Right atrium auricular region (tissue), 2 donors: ENCODE measurements at places on chromosomes 13 and 19.

GRCh38 chr13:48297131-48297786 is 6.3 kb upstream of the RB1 start:
- DNase-seq, result no peak

DNA sequence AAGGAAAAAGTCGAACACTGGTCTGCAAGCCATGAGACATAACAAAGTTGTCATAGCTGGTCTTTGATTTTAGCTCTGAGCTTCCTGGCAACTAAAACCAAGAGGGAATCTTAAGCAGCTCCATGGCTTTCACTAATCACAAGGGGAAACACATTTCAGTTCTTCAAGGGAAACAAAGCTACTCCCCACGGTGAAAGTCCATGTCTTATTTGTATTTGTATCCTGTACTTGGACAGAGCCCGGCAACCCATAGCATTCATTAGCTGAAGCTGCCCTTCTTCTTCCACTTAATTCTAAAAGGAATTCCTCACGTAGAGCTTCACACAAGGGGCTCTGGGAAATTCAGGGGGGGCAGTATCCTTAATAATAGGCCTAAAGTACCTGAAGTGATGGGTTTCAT is 128.9 kb downstream of the RGCC start:
- no peak for DNase-seq

DNA sequence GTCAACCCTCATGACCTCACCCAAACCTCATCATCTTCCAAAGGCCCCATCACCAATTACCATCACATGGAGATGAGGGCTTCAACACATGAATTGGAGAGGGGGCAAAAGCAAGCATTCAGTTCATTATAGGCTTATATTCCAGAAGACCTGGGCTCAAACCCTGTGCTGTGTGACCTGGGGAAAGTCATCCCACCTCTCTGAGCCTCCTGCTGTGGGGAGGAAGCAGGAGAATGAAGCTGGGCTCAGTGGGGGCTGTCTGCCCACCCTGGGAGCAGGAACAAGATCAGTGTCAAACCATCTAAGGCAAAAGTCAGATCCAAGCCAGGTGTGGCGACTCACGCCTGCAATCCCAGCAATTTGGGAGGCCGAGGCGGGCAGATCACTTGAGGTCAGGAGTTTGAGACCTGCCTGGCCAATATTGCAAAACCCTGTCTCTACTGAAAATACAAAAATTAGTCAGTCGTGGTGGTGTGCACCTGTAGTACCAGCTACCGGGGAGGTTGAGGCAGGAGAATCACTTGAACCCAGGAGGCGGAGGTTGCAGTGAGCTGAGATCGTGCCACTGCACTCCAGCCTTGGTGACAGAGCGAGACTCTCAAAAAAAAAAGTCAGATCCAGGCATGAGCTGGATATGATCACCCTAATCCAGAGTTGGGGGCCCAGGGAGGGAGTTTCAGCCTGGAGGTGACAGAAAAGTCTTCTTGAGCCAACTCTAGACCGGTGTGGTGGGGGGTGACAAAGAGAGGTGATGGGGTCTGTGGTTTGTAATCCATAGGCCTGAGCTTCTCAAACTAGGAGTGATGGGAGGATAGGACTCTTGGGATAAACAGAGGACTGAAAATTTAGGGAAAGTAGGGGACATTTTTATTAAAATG is 1.6 kb upstream of the TPM4 start:
- DNase-seq, result no peak

DNA sequence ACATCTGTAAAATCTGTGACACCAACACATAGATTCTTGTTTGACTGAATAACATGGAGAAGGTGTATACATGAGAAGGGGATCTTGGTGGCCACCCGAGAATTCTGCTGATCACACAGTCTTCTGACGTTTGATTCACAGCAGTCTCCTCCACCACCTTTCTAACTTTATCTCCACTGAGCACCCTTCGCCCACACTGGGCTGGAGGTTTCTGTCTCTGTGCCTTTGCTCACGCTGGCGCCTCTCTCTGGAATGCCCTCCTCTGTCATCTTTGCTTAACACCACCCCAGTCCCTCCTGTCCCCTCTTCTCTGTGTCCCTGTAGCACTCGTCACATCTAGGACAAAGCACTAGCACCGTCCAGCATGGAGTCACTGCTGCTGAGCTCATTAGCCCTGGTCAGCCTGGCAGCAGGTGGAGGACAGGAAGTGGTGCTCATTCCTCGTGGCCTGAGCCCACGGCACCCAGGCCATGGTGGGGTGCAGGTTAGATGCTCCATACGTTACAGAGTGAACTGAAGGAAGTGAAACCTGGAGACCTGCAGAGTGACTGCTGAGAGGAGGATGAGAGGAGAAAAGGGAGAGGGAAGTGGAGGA is 384.6 kb downstream of the UQCRFS1 start:
- no peak for DNase-seq

GRCh38 chr13:106246666-106247188 is 288.7 kb downstream of the EFNB2 start:
- no peak for DNase-seq

- no peak for DNase-seq
These were observed 37.2 kb upstream of the ATP11A start for GRCh38 chr13:112652512-112653070.

DNA sequence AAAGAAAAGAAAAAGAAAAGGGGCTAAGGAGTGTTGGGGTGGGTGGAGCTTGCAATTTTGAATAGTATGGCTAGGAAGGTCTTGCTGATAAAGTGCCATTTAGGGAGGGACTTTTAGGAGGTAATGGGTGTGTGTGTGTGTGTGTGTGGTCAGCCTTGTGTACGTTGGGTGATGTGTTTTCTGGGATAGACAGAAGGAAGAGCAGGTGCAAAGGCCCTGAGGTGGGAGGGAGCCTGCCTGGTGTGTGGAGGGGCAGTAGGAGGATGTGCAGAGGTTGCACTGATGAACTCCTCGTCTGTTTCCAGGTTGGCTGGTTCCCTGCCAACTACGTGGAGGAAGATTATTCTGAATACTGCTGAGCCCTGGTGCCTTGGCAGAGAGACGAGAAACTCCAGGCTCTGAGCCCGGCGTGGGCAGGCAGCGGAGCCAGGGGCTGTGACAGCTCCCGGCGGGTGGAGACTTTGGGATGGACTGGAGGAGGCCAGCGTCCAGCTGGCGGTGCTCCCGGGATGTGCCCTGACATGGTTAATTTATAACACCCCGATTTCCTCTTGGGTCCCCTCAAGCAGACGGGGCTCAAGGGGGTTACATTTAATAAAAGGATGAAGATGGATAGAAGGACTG is 30.5 kb upstream of the ADGRE1 start:
- no peak for DNase-seq

DNA sequence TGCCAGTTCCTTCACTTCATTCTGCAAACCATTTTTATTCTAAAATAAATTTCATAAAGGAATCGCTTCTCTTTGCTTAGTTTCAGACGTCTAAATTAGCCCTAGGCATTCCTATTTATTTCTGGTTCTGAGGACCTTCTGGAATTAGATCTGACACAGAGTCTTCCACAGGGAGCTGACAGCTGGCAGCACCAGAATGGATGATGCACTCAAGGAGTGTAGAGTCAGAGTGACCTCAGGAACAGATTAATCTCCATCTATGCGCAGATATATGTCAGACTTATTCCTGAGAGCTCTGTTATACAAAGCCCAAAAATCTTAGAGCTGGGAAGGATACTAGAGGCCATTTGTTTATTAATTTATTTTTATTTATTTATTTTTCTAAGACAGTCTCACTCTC is 450.8 kb downstream of the HS6ST3 start:
- no peak for DNase-seq

DNA sequence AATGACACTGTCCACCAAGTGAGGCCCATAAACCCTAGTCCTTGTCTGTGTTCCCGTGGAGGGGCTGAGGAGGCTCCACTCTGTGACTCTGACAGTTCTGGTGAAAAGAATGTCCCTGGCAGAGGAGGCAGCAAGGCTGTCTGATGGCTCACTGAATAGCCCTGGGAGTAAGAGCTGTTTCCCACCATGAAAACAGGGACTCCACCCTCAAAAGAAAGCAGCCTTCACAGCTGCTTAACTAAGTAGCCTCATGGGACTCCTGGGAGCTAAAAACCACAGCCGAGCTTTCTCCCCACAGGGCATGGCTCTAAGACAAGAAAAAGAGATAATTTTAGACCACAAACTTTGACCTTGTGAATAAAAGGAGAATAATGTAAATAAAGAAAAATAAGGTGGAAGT is 135.1 kb upstream of the FRY start:
- peak; percentile 68 for DNase-seq

- no peak for DNase-seq
These were observed 43.6 kb upstream of the RCBTB2 start for GRCh38 chr13:48576448-48577010.

DNA sequence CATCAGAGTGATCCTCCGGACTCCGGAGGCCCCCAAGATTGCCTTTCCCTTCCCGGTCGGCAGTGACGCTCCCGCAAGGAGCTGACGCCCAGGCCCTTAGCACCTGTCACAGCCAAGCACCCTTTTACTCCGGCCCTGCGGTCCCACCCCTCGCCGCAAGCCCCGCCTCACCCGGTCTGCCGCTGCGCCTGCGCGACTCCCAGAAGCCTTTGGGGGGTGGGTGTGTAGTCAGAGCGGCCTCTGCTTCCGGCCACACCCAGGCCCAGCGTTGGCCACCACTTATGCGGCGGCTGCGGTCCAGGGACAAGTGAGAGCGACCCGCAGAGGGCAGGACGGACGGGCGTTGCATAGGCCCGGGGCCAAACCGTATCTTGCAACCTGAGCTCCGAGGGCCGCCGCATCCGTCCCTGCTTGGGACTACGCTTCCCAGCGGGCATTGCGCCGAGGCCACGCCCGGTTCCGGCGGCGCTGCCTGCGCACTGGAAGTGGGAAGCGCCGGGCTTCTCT is 441 bp upstream of the ZFP28 start:
- DNase-seq, result peak; percentile 87

GRCh38 chr19:50383001-50383851 is 921 bp upstream of the POLD1 start:
- DNase-seq, result no peak

- DNase-seq, result no peak
These were observed 7.2 kb downstream of the DOT1L start for GRCh38 chr19:2170987-2171348.

DNA sequence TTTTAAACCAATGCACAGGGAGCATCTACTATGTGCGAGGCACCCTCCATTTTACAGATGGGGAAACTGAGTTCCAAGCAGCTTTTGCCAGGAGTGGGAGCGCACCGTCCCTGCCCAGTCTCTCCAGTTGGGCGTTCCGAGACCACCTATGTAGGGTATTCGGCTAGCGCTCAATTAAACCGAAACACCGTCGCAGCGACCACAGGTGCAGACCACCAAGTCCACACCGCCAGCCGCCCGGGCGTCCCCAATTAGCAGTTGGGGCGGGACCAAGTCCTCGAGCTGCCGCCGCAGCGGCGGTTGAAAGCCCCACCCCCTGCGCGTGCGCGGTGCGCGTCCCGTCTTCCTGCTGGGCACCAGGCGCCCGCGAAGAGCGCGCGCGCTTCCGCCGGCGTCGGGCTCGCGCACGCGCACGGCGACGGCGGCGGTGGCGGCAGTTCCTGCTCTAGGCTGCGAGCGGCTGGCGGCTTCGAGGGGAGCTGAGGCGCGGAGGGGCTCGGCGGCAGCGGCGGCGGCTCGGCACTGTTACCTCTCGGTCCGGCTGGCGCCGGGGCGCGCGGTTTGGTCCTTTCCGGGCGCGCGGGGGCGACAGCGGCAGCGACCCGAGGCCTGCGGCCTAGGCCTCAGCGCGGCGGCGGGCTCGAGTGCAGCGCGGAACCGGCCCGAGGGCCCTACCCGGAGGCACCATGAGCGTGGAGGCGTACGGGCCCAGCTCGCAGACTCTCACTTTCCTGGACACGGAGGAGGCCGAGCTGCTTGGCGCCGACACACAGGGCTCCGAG is at the start of gene UPF1:
Gene UPF1 (plus strand): TSS at position 436 of the 782 bp plus-strand sequence. CDS start 251 bp downstream, at position 687.
- DNase-seq, result peak; percentile 87

GRCh38 chr19:19817357-19817756 is 4.2 kb downstream of the ZNF506 start:
- no peak for DNase-seq

- no peak for DNase-seq
These were observed 71.3 kb downstream of the ARHGEF7 start for GRCh38 chr13:111186305-111186935.

- no peak for DNase-seq
These were observed 393.6 kb downstream of the GPC5 start for GRCh38 chr13:91792054-91792453.

DNA sequence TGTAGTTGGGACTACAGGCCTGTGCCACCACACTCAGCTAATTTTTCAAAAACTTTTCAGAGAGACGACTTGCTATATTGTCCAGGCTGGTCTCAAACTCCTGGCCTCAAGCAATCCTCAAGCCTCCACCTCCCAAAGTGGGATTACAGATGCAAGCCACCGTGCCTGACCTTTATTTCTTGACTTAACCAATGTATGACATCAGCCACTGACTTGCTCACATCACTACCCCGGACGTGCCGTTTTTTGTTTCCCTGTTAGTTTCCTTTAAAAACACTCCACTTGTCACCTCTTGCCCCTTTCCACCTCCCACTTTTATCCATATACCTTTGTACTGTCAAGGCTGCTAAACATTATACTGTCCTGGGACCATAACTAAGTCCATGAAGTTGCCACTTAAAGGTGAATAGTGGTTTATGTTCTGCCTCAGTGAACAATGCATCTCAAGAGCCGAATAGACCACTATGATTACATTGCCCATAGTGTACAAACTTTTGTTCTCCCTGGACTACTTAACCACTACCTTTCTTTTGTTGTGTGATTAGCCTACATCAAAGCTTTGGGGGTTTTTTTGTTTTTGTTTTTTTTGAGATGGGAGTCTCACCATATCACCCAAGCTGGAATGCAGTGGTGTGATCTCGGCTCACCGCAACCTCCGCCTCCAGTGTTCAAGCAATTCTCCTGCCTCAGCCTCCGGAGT is 2.3 kb upstream of the EPHX3 start:
- DNase-seq, result no peak

DNA sequence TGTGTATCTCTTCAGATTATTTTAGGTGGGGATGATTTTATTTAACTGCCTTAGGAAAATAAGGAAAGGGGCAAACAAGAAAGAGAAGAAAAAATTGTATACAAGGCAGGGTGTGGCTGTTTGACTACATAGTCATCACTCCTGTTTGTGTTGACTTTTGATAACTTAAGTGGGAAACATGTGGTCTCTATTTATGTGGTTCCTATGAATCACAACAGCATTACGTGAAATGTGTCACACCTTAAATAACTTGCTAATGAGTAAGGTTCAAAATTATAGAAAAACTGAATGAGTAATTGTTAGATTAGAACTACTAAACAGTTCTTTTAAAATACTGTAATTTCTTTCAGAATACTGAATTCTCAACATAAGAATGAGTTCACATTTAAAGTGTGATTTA is 69.3 kb downstream of the LMO7 start:
- no peak for DNase-seq
